Activated CD4-positive, alpha-beta T cell treated with anti-CD3 and anti-CD28 coated beads for 48 hours (primary cell): ENCODE measurements at places on chromosomes 12 and 14.

- no peak for DNase-seq
These were observed 190.2 kb upstream of the AMIGO2 start for GRCh38 chr12:47269916-47270315.

GRCh38 chr14:50978888-50979287 lies 34.6 kb upstream of the PYGL start:
- DNase-seq = no peak

GRCh38 chr14:35688126-35688826 lies 120.8 kb downstream of the RALGAPA1 start:
- DNase-seq = no peak

- DNase-seq = no peak
These were observed 35.0 kb downstream of the ITPR2 start for GRCh38 chr12:26798023-26798422.

- no peak for DNase-seq
These were observed 117.7 kb downstream of the GPR135 start for GRCh38 chr14:59347511-59347900.

DNA sequence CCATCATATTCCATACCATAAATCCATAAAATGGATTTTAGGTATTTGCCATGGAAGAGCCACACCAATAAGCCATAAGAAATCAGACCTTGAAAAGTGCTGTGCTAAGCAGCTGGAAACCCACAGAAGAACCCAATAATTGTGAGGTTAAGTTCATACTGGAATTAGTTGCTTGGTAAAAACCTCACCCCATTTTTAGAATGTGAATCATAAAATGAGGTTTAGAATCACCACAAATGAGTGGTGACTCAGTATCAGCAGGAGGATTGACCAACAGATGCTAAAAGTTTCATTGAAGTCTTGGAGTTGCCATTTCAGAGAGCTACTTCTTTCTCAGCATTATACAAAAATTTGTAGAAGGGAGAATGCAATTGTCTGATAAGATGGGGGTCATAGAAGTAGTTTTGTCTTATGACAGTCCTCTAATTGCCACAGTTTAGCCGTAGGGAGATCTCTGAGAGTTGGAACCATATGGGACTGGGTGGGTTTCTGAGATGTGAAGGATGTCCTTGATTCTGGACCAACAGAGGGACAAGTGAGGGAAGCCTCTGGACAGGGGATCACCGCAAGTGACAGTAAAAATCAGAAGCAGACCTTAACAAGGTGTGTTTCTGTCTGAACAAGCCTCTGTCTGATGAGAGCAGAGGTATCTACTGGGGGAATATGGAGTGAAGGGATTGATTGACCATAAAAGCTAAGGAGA lies 1.4 kb upstream of the STON2 start:
- DNase-seq = no peak

- DNase-seq = no peak
These were observed 22.3 kb downstream of the LGR5 start for GRCh38 chr12:71461787-71462328.

DNA sequence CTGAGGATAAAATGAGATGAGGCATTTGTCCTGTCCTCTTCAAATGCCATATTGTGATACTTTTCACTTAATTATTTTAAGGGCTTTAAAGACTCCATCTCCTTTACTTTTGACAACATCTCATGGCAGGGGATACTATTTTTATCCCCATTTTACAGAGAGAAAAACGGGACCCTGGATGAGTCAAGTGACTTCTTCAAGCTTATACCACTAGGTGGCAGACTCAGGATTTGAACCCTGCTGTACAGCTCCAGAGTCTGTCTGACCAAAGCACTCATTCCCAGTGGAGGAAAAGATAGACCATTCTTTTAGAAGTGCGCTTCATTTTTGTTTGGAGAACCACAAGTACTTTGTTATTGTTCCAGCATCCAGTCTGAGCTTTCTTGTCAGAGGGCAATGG lies 1.7 kb upstream of the SMOC1 start:
- DNase-seq = no peak

DNA sequence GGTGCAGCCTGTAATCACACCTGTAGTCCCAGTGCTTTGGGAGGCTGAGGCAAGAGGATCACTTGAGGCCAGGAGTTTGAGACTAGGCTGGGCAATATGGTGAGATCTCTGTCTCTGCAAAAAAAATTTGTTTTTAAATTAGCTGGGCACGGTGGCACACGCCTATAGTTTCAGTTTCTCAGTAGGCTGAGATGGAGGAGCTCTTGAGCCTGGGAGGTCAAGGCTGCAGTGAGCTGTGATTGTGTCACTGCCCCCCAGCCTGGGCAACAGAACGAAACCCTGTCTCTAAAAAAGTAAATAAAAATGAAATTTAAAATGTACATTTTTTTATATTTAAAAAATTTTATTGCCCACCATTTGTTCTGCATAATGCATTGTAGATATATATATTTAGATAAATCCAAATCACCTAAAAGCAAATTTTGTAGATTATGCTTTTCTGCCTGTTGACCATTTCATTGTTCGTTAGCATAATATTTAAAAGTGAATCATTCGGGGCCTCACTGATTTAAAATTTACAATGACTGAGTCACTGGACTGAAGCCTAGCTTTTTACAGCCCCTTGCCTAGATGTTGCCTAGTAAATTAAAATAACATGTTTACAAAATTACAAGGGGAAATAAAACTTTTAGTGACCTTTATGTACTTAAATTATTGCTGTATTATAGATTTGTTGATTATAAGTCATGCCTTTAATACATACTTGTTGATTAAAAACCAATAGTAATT lies 87.9 kb downstream of the USP15 start:
- DNase-seq = no peak

DNA sequence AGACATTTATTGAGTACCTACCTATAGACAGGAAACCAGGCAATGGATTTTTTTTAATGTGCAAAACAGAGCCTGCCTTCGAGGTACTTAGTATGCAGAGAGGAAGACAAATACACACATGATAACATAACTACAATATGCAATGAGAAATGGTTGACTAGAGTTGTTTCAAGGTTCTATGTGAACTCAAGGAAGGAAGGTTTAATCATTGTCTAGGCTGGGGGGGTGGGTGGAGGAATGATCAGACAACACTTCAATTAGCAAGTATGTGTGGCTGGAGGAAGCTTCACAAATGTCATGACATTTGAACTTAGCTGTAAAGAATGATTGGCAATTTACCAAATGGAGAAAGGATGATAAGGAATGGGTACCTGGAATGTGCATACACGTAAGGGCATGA lies 985.3 kb downstream of the FLRT2 start:
- DNase-seq = no peak

DNA sequence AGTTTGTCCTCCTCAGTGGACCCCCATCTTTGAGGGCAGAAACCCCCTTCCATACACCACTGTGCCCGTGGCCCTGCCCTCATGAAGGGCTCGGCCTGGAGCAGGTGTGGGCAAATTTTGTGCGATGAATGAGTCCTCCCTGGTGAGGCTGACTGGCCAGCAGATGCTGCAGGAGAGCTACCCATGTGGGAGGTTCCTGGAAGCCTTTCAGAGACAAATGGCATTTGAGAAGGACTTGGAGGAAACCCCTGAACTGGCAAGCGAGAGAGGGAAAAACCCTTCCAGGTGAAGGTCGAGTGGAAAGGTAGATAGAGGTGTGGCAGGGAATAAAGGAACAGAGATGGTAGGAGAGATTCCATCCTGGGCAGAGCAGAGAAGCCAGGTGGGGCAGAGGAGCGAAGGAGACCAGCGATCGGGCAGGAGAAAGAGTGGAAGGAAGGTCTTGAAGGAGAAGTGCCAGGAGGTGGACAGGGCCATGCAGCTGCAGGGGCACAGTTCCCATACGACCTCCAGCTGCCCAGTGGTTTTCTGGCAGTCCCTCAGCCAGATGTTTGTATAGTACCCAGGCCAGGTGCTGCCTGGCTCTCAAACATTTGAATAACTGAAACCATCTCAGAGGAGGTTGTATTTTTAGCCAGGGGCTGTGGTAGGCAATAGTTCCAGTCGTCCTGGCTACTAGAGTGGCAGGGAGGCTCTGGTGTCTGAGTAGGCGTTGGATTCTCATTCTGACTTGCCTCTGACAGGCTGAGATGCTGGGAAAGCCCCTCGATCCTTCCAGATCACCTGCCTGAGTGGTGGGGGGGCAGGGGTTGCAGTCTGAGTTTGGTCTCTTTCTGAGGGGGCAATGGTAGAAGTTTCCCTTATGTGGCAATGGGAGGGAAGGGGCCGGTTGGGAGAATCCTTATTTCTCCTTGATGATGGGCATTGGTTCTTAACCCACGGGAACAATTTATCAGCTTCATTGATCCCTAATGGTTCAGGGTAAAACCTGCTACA lies 40.1 kb downstream of the FBXL14 start:
- peak; percentile 71 for DNase-seq

DNA sequence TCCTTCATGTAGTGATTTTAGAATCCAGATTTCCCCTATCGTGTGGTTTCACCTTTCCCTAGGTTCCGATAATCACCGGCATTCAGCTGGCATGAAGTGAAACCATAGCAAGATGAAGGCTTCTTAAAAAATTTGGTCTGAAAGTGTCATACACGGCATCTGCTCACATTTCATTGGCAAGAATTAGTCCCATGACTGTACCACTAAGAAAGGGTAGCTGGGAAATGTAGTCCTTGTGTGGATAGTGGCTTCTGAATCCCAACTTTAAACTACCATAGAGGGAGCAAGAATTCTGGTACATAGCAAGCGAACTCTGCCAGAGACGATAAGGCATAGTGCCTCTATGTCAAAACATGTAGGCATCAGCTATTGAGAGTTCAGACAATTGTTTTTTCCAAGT lies 360.1 kb upstream of the TBX3 start:
- no peak for DNase-seq

DNA sequence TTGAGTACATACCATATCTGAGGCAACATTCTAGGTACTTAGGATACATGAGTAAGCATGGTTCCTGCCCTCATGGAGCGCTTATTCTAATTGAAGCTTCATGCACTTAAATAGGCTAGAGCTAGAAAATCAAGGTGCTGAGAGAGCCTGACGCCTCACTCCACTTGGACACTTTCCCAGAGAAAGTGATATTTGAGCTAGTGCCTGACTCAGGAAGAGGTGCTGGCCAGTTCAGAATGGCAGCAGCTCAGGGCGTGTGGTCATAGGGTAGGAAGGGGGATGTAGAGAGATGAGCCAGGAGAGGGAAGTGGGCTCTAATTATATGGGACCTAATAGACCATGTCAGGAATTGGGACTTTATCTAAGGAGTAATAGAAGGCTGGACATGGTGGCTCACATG lies 33.3 kb downstream of the TULP3 start:
- no peak for DNase-seq

DNA sequence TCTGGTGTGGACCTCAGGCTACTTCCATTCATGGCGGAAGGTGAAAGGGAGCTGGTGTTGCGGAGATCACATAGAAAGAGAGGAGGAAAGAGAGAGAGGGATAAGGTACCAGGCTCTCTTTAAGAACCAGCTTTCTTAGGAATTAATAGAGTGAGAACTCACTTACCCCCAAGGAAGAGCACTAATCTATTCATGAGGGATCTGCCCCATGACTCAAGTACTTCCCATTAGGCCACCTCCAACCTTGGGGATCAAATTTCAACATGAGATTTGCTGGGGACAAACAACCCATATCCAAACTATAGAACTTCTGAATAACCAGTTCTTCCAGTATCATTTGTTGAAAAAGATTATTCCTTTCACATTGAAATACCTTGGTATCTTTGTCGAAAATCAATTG lies 34.0 kb upstream of the C2CD5 start:
- DNase-seq = no peak

DNA sequence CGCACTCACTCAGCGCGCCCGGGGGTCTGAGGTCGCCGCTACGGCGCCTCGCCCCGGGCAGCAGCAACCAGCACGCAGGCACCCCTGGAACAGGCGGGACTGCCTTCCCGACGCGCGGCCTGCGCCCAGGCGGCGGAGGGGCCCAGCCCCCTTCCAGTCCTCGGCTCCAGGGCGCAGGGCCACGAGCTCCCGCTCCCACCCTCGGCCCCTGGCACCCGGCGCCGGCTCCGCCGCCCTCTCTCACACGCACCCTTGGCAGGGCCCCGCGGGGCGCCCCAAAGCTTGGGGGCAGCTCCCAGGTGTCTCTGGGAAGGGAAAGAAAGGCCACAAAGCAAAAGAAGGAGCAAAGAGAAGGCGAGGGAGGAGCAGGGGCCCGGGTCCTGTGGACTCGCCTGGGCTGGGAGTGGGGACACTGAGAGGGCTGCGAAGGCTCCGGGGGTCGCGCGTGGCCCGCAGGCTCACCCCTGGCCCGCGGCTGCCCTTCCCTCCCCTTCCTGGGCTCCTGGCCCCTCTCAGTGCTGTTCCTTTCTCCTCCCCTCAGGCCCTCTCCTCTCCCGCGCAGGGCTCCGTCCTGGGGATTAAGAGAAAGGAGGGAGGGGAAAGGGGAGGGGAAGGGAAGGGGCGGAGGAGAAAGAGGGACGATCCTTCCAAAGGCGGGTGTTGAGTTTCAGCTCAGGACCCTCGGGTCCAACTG lies 907 bp upstream of the EFS start:
- no peak for DNase-seq

GRCh38 chr14:100045642-100046344 lies 19.4 kb upstream of the EVL start:
- DNase-seq = no peak

GRCh38 chr14:84421621-84422020 lies 1108.3 kb upstream of the FLRT2 start:
- no peak for DNase-seq

GRCh38 chr14:37550511-37550910 lies 44.5 kb downstream of the FOXA1 start:
- DNase-seq = no peak

DNA sequence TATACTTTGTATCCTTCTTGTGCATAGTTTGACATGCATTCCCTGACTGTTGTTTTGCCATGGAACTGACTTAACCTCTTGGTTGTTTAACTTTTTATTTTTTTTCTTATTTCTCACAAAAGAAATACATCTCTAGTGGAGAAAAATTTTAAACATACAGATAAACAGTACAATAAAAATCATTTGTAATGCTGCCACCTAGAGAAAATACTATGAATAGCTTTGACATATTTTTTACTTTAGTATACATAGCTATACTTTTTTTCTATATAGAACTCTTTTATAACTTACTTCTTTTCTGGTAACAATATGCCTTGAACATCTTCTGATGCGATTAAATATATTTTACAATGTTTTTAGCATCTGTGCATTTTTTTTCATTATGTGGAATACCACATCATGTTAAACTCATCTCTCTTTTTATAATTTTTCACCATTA lies 184.5 kb downstream of the AKAP6 start:
- no peak for DNase-seq

- no peak for DNase-seq
These were observed 139.4 kb upstream of the KRR1 start for GRCh38 chr12:75650595-75651341.

- no peak for DNase-seq
These were observed 11.9 kb downstream of the RNF10 start for GRCh38 chr12:120546050-120546386.

DNA sequence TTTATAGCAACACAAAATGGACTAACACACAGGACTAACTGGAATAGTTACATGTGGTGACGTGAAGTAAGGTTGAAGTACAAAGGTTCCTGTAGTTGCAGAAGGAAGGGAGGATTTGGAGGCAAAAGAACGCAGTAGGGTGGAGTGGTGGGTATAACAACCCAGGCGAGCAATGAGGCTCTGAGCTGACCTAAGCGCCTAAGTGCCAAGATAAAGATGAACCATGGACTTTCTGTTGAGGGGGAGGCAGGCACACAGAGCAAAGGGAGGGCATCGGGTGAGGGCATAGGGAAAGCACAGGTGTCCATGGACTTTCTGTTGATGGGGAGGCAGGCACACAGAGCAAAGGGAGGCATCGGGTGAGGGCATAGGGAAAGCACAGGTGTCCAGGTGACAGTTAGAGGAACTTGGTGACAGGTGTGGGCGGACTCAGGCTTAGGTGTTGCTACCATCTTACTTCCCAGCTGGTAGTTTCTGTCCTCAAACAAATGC lies 15.2 kb downstream of the SCNN1A start:
- no peak for DNase-seq

- DNase-seq = no peak
These were observed 576.7 kb downstream of the ALG10 start for GRCh38 chr12:34598851-34599529.
